Spinal cord (tissue), 10 donors: ENCODE measurements at places on chromosomes 4 and X. TPM values are rescaled to one million over a fixed set of nuclear protein-coding genes. Genes with fewer than 3 reads are reported as not detected.

STATH gene
- not detected for total RNA-seq

- H3K27ac ChIP-seq = no peak overlapping the region
- no peak for DNase-seq
- no peaks in the 10 kb centered on the region for H3K4me1 ChIP-seq
- H3K4me3 ChIP-seq = no peak overlapping the region
These were observed 4.7 kb downstream of the TLR8 start for GRCh38 chrX:12911122-12911470.

DCX gene
- total RNA-seq = 46.3 TPM

TBX22 gene
- total RNA-seq = 0.30 TPM

GRCh38 chr4:94870146-94870545, 112.4 kb downstream of the BMPR1B start:
- H3K4me1 ChIP-seq = no peaks in the 10 kb centered on the region
- H3K36me3 ChIP-seq = no peaks in the 10 kb centered on the region
- no peak overlapping the region for H3K4me3 ChIP-seq
- no peaks in the 10 kb centered on the region for H3K27me3 ChIP-seq

TDO2 gene
- total RNA-seq = 0.50 TPM

CLDN2 gene
- total RNA-seq = 5.6 TPM

DNA sequence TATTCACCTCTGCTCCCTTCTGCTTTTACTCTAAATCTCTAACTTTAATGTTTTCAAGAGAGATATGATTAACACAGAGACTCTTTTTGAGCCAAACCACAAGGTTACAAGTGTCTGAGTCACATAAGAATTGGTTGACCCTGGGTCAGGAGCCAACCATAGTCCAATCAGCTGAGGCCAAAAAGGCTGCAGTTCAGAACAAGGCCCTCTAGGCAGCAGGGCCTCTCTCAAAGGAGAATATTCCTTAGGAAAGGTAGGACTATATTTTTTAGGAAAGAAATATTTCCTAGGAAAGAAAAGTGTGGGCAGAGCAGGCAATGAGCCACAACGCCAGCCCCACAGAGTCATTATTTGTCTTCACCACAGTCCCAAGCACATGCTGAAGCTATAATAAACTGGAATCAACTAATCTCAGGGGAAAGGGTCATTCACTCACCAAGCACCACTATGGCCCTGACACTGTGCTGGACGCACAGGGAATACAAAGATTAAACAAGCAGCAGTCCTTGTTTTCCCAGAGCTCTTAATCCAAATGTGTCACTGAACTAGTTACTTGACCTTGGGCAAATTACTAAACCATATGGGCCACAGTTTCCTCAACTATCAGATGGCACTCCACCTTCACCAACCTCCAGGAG, 2.2 kb downstream of the ATP8A1 start:
- no peak overlapping the region for H3K27ac ChIP-seq
- no peaks in the 10 kb centered on the region for H3K27me3 ChIP-seq
- DNase-seq = no peak

DNA sequence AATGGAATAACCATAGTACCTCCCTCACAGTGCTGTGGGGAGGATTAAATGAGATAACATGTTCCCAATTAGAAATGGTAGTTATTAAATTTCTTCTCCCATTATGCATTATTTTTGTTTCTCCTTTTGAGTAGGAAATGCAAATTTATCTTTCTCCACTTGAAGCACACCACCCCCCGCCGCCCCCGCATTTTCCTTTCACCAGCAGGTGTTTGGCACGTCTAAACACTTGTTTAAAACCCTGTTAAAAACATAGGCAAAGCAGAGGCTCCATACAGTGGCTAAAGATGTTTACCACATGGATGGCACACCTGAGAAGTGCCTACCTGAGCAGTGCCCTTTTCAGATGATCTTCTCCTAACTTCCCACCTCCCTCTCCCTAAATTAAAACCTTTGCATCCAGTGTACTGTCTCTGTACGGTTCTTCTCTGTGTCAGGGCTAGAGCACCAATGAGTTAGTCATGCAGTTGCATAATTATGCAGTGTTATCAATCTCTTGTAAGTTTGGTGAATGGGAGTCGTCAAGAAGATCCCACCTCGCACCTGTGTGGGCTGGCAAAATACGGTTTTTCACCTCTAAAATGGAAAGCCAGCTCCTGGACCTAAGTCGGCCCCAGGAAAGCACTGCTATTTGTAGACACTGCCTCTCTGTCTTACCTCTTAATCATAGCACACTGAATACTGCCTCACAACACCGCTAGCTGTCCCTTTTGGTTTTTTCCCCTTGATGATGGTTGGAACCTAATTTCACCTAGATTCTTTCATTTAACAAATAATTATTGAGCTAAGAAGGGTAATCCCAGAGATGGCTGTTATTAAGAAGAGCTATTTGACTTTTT, 122.0 kb downstream of the CT47B1 start:
- no peak overlapping the region for H3K4me3 ChIP-seq
- H3K4me1 ChIP-seq = no peaks in the 10 kb centered on the region
- no peaks in the 10 kb centered on the region for H3K36me3 ChIP-seq
- no peak for DNase-seq
- peak overlapping the region; percentile 37 for H3K27ac ChIP-seq

ADAM29 gene
- 1.4 TPM for total RNA-seq

DNA sequence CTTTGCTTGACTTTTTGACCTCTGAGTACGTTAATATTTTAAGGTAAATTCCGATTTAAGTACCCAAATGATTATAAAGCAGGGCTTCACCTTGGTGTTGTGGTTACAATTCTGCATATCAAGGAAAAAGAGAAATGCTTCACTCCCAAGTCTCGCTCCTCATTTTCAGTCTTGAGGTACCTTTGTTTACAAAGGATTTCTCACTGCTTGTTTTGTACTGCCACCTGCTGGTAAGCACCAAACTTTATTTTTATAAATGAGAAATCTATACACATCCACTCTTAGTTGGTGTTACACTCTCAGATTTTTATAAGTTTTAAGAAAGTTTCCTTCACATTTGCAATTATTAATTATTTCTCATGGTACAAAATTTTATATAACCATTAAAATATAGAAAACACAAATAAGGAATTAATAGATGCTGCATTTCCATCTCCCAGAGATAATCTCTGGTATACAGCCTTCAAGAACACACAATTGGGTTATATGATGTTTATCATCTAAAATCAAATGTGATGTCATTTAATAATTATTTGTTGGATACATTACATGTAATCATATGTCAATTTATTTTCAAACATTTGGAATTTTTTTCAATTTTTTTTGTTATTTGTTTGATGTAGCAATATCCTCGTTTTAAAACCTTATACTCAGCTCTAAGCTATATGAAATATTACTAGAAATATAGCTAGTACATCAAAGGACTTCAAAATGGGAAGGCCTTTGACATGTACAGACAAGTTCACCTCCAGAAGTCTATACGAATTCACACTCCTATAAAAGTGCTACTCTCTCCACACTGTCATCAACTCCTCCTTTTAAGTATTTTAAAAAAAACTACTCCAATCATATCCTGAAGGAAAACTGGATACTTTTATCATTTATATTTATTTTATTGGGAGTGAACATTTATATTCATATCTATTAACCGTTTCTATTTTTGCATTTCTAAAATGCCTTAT, 179.9 kb downstream of the KCNIP4 start:
- H3K27me3 ChIP-seq = no peaks in the 10 kb centered on the region
- no peak overlapping the region for H3K4me3 ChIP-seq
- peak; percentile 81 for DNase-seq
- H3K4me1 ChIP-seq = no peaks in the 10 kb centered on the region

PAGE5 gene
- not detected for total RNA-seq

RAB33A gene
- total RNA-seq = 18.6 TPM

GPRASP1 gene
- 35.4 TPM for total RNA-seq

GRCh38 chrX:111100191-111100590, 4.2 kb downstream of the PAK3 start:
- H3K4me3 ChIP-seq = no peak overlapping the region
- peaks cover 50% of the 10 kb centered on the region for H3K27me3 ChIP-seq
- no peak for DNase-seq

TMEM255A gene
- total RNA-seq = 43.9 TPM

DNA sequence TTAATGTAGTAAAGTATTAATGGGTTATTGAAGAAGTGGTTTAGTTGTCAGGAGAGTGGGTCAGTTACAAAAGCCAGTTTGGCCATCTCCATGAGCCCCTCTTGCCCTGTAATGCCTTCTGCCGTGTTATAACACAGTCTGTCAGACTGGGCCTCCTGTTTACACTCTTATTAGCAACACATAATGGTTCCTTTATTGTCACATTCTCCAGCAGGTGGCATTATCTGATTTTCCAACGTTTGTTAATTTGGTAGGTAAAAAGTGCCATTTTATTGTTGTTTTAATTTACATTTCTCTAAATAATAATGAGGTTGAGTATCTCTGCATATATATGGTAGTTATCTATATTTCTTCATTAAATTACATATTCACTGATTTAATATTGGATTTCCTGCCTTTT, 560.8 kb downstream of the FGF13 start:
- no peaks in the 10 kb centered on the region for H3K4me1 ChIP-seq
- no peak overlapping the region for H3K4me3 ChIP-seq
- DNase-seq = no peak
- H3K36me3 ChIP-seq = no peaks in the 10 kb centered on the region
- no peaks in the 10 kb centered on the region for H3K27me3 ChIP-seq
- H3K27ac ChIP-seq = no peak overlapping the region

- no peak overlapping the region for H3K27ac ChIP-seq
- no peaks in the 10 kb centered on the region for H3K36me3 ChIP-seq
- peak overlapping the region; percentile 35 for H3K4me3 ChIP-seq
- peaks cover 40% of the 10 kb centered on the region for H3K27me3 ChIP-seq
- peaks cover 34% of the 10 kb centered on the region for H3K4me1 ChIP-seq
- no peak for DNase-seq
These were observed 1.6 kb downstream of the LONRF3 start for GRCh38 chrX:118975831-118976598.

DNA sequence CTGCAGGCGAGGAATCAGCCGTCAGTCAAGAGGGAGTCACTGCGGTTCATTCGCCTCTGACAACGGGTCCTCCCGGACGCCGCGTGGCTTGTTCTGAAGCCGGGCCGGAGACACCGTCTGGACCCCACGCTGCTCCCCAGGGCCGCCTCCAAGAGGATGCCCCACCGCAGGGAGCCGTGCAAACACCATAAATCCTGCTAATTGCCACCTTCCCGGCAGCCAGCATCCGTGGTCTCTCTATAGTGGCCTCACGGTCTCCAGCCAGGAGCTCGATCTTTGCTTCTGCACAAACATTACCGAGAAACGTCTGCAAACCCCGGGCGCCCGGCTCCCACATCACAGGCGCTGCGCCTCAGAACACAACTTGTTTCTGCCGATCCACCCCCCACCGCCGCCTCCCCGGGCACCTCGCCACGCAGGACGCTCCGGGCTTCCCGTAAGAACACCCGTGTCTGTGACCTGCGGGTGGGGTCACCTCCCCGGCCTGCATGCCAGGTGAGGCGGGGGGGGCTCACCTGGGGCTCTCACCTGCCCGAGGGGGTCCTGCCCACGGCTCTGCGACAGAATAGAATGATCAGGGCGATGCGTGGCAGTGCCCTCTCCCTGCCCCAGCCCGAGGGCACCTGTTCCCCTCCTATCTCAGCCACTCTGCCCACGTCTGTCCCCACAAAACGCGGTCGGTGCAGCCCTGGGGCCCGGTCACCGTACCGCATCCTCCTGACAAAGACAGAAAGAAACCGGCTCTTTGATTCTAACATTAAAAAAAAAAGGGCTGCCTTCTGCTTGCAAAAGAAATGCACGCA, 32.4 kb upstream of the PPP2R3B start:
- H3K4me3 ChIP-seq = no peak overlapping the region
- H3K27ac ChIP-seq = no peak overlapping the region
- peaks cover 7% of the 10 kb centered on the region for H3K36me3 ChIP-seq
- H3K4me1 ChIP-seq = peaks cover 5% of the 10 kb centered on the region
- peaks cover 3% of the 10 kb centered on the region for H3K27me3 ChIP-seq

DNA sequence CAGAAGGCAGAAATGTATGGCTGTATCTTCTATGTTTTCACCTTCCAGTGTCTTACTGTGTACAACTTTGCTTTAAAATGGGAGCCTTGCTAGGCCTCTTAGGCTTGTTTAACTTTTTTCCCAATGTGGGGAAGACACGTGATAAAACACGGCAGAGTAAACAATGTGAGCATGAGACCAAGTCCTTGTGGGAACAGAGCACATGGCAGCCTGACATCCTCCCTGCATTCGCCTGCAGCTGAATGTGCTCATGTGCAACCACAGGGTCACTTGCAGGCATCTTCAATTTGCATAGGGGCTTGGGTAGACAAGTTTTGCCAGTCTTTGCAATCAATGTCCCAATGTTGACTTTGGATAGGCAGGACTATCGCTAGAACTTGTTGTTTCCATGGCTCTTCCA, 91.8 kb downstream of the CCNG2 start:
- H3K27me3 ChIP-seq = no peaks in the 10 kb centered on the region
- H3K27ac ChIP-seq = no peak overlapping the region
- no peaks in the 10 kb centered on the region for H3K4me1 ChIP-seq
- DNase-seq = no peak

SOX3 gene
- 2.1 TPM for total RNA-seq

GRCh38 chrX:41066391-41066790, 18.9 kb upstream of the USP9X start:
- H3K4me3 ChIP-seq = no peak overlapping the region
- no peaks in the 10 kb centered on the region for H3K36me3 ChIP-seq
- DNase-seq = no peak
- no peak overlapping the region for H3K27ac ChIP-seq

DNA sequence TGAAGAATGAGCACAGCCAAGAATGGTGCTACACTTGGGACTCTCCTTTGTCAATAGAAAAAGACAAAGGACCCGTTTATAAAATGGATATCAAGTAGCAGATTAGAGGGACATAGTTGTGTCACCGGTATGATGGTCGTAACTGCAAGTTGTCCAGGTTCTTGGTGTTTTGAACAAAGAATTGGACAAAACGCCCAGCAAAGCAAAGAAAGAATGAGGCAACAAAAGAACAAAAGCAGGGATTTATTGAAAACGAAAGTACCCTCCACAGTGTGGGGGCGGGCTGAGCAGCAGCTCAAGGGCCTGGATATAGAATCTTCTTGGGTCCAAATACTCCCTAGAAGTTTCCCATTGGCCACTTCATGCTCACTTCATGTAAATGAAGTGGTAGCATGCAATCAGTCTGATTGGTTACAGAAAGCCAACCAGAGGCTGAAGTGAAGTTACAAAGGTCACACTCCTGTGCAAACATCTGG, 54.7 kb downstream of the SHROOM3 start:
- no peak overlapping the region for H3K4me3 ChIP-seq
- H3K36me3 ChIP-seq = no peaks in the 10 kb centered on the region
- H3K4me1 ChIP-seq = peaks cover 17% of the 10 kb centered on the region

GRCh38 chr4:3334316-3334715, 41.5 kb downstream of the RGS12 start:
- H3K27me3 ChIP-seq = no peaks in the 10 kb centered on the region
- no peak overlapping the region for H3K4me3 ChIP-seq
- peaks cover 25% of the 10 kb centered on the region for H3K4me1 ChIP-seq
- H3K36me3 ChIP-seq = peaks cover 8% of the 10 kb centered on the region
- DNase-seq = no peak
- H3K27ac ChIP-seq = no peak overlapping the region

- H3K4me1 ChIP-seq = no peaks in the 10 kb centered on the region
- no peak overlapping the region for H3K27ac ChIP-seq
- DNase-seq = no peak
These were observed 55.5 kb downstream of the SPANXN4 start for GRCh38 chrX:143081231-143081630.
